ENCODE measurements at places on chromosomes 2 and 18. TPM values are rescaled to one million over a fixed set of nuclear protein-coding genes. Genes with fewer than 3 reads are reported as not detected.

Gene CAPG
- 125 TPM for total RNA-seq

- DNase-seq, result no peak
Observed at GRCh38 chr18:45056926-45057325, 376.2 kb downstream of the SETBP1 start.

GRCh38 chr18:44799382-44799906 lies 118.8 kb downstream of the SETBP1 start:
- no peak for DNase-seq

GRCh38 chr18:42392416-42392815 lies 437.4 kb downstream of the PIK3C3 start:
- DNase-seq, result no peak

DNA sequence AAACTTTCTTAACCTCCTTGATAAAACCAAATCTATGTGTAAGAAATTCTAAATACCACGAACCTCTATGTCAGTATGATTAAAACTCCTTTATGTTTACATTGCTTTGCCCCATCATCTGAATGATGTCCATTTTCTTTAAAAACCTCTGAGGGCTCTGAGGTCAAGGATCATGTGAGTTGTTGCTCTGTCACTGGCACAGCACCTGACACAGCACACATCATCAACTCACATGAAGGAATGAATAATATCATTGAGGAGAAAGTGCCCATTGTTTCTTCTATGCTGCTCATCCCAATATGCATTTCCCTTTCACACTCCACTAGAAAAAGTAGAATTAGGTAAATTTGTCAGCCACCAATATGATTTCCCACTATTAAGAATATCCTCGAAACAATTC lies 1178.7 kb upstream of the NRXN1 start:
- DNase-seq, result no peak

GRCh38 chr2:52895726-52896340 lies 871.8 kb upstream of the CHAC2 start:
- no peak for DNase-seq

- DNase-seq, result no peak
Observed at GRCh38 chr2:105820691-105821090, 76.0 kb downstream of the NCK2 start.

- no peak for DNase-seq
Observed at GRCh38 chr2:75166491-75166890, 32.8 kb downstream of the TACR1 start.

DNA sequence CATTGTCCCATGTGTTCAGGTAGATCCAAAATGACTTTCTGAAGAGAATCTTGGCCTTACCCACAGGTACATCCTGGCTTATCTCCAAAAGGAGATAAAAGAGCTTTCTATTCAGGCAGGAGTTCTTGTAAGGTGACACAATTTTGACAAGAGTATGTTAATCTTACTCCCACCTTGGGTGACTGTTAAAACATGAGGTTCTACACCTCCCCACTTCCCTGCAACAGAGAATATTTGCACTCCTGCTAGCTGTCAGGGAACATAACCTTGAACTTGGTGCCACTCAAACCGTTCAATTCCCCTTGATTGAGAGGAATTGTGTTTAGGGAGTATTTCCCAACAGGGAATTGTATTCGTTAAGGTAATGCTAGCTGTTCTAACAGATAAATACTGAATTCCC lies 372.5 kb upstream of the KLHL29 start:
- no peak for DNase-seq

- no peak for DNase-seq
Observed at GRCh38 chr2:152320814-152321213, 14.2 kb upstream of the FMNL2 start.

Gene BBS5
- 13.6 TPM for total RNA-seq

GRCh38 chr2:237685408-237685807 lies 58.0 kb downstream of the LRRFIP1 start:
- DNase-seq, result no peak

Data from mucosa of gallbladder (tissue), 1 donor.